ENCODE measurements at places on chromosomes 11 and 22. TPM values are rescaled to one million over a fixed set of nuclear protein-coding genes. Genes with fewer than 3 reads are reported as not detected.

The ADM2 gene
- polyA plus RNA-seq: 0.37 TPM

The MRGPRF gene
- 3.6 TPM for polyA plus RNA-seq

The NXPE1 gene
- not detected for polyA plus RNA-seq

The SIK2 gene
- polyA plus RNA-seq: 25.4 TPM

The KRTAP5-3 gene
- polyA plus RNA-seq: not detected

The MMP8 gene
- not detected for polyA plus RNA-seq

The ATF4 gene
- 321 TPM for polyA plus RNA-seq

The USH1C gene
- polyA plus RNA-seq: 0.31 TPM

The PRAME gene
- polyA plus RNA-seq: not detected

The MYBPC3 gene
- not detected for polyA plus RNA-seq

The CREB3L1 gene
- polyA plus RNA-seq: 28.6 TPM

The PDE2A gene
- 10.5 TPM for polyA plus RNA-seq

The SCGB2A2 gene
- polyA plus RNA-seq: not detected

GRCh38 chr11:14242187-14242586, 116.8 kb downstream of the RRAS2 start:
- no peak for DNase-seq

DNA sequence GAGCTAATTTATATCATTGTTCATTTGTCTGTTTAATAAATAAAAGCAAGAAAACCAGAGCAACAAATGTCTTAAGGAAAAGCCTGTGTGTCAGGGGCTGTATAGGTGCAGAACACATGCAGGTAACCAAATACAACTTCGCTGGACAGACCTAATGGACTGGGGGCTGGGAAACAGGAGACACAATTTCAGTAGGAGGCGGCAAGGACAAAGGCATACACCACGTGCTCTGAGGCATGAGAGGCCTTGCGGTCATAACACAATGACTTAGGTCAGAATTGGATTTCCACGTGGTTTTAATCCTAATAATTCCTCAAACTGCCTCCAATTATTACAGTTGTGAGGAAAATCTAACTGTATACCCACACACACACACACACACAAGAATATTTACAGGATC, 8.7 kb upstream of the GLB1L3 start:
- DNase-seq: no peak

DNA sequence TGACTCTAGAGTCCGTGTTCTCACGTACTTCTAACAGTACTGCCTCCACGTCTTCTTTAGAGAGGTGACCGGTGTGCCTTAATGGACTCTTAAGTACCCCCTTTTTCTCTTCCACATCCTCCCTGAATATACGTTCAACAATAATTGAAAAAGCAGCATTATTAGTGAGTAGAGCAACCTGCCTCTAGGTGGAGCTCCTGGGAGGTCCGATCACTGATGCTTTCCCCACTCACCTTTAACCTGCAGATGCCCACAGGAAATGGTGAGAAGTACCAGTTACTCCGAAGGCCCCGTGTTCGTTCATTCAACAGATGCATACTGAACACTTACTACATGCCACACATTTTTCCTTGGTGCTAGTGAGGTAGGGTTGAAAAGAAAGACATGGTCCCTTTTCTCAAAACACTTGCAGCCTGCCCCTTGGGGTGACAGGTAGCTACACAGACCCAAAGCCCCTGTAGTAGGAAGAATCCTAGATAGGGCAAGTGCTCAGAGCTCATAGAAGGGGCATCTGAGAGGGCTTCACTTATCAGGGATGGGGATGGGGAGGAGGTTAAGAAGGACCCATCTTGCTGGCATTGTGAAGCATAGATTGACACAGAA, 72.7 kb downstream of the FEZ1 start:
- DNase-seq: no peak

- no peak for DNase-seq
Measured at GRCh38 chr11:1051356-1052132, 15.0 kb upstream of the MUC6 start.

DNA sequence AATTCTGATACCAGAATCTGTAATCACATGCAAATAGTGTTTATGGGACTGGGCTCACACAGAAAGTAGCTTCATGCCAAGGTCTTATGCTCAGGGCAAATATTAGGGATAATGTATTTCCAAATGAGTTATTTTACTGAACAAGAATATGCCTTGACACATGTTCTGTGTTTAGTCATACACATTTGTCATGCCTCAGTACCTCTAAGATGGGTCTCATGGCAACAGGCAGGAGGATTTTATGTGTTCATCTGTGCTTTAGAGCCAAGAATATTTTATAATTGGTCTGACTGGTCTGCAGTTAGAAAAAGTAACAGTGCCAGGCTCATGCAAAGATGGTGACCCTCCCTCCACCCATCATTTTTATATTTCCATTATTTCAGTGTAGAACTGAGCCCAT, 49.1 kb downstream of the JAM3 start:
- DNase-seq: no peak

DNA sequence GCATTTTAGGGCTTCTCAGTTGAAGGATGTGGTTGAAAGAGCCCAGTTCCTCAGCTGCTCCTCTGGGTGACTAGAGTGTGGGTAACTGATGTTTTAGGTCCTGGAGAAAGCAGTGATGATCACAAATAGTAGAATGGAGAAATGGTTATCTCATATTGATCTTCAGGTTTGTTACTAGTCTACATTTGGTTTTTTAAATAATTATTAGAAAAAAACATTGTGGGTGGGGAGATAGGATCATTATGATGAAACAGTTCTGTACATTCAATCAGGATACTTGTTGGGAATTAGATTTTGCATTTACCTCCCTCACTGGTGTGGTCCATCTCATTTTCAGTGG, 24.9 kb downstream of the SREBF2 start:
- DNase-seq: no peak

- DNase-seq: no peak
Measured at GRCh38 chr11:17936790-17937189, 76.1 kb downstream of the SERGEF start.

DNA sequence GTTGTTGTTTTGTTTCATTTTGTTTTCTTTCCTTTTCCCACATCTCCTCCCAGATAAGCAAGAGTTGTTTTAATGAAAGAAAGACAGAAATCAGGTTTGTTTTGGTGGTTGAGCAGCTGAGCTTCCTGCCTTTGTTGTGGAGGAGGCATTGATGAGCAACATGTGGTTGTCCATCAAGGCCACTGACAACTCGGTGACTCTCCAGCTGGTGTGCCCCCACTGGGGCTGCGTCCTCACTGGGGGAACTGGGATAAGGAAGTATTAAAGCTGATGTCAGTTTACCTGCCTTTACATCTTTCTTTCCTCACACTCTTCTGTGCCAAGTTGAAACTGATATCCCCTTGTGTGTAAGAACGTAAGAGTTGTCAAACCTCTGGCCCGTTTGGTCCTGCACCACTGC, 5.9 kb downstream of the VPS26B start:
- DNase-seq: no peak

- DNase-seq: no peak
Measured at GRCh38 chr11:27973851-27974536, 134.0 kb downstream of the KIF18A start.

GRCh38 chr22:30301995-30302809, 12.9 kb upstream of the CASTOR1 start:
- DNase-seq: no peak

- no peak for DNase-seq
Measured at GRCh38 chr11:121586750-121587149, 134.0 kb upstream of the SORL1-AS1 start.

DNA sequence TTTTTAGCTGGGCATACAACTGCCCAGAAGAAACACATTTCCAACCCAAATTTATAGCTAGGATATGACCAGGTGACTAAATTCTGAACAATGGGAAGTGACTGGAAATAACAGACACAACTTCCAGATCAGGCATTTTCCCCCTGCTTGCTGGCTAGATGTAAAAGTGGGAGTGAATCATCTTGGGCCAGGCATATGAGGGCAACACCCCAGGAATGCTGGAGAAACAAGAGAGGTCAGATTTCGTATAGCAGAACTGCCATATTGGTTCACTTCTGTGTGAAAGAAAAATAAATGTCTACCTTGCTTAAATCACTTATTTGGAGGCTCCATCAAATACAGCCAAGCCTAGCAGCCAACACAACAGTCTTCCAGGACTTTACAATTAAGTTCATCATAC, 7.4 kb downstream of the ATL3 start:
- DNase-seq: no peak

DNA sequence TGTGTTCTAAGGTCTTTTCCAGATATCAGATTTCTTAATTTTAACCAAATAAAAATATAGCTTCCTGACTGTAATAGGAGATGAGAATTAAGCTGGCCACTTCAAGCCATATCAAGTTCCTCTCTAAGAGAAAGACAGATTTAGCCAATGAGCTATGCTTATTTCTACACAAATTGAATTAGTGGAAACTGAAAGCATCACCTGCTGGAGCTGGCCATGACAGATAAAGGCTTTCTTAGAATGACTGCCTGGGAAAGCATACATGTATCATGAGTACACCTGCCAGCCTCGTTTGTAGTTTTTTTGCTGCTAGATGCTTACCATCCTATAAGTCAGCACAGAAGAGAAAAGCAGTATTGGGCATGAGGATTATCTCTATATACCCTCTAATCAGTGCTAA, 53.5 kb upstream of the DBX1 start:
- DNase-seq: no peak

DNA sequence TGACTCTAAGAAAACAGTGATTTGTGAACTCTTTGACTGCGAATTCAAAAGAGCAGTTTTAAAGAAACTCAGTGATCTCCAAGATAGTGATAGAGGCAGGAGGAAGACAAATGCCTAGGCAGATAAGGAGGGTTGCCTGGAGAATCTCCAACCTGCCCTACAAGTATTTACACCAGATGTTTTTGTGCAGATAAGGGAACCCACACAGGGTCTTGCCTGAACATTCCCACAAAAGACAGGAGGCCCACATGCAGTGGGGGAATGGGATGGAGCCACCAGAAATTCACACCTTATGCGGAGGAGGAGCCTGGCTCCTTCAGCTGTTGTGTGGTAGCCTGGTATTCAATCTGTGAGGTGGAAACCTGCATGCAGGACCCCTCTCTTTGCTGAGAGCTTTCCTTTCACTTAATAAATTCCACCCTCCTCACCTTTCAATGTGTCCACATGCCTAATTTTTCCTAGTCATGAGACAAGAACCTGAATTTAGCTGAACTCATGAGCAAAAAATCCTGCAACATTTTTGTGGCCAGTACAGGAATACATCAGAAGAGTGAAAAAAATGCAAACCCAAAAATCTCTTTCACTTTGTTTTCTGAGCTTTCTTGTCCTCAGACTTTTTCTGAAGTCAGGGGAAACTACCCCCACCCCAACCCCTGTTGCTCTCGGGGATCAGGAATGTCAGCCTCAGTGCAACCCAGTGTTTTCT, 8.1 kb upstream of the GLYAT start:
- DNase-seq: no peak

DNA sequence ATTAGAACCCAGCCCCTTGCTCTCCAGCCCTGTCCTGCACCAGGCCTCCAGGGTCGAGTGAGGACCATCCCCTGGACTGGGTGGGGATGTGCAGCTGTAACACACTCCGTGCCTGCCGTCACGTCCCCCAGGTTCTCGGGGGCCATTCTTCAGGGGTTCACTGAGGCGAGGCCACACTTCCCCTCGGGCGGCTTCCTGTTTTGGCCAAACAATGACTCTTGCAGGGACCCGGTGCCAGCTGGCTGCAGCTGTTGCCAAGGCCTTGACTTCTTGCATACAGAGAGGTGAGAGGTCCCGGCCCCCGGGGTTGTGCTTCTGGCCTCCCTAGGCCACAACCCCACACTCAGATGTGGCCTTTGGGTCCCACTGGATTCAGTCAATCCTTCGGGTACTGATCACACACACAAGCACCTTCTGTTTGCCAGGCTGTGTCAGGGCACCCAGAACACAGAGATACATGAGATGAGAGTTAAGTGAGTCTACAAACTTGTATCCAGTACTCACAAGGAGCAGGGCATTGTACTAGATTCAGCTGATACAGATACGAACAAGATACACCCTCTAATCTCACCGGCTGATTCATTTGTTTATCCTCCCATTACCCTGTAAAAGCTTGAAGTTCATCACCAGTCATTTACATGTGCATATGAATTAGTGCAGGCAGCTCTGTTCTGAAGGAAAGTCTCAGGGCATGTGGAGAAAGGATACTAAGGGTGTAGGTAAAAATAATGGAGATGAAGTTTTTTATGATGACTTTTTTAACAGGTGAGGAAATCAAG, 32.9 kb downstream of the LRRC32 start:
- DNase-seq: no peak

GRCh38 chr11:28393348-28393747, 285.2 kb downstream of the METTL15 start:
- no peak for DNase-seq

- no peak for DNase-seq
Measured at GRCh38 chr11:132686886-132687285, 845.4 kb downstream of the OPCML start.

GRCh38 chr22:38570779-38571364, 889 bp upstream of the DMC1 start:
- DNase-seq: no peak

- no peak for DNase-seq
Measured at GRCh38 chr22:41057076-41057475, 35.3 kb upstream of the EP300 start.

GRCh38 chr11:44765026-44765595, 38.3 kb downstream of the TSPAN18 start:
- no peak for DNase-seq

GRCh38 chr11:68213135-68213515, at the start of gene KMT5B:
KMT5B (minus strand) TSS chr11:68213296; CDS start chr11:68190076, 23,220 bp downstream.
- DNase-seq: peak; percentile 75

- DNase-seq: no peak
Measured at GRCh38 chr11:61024938-61025820, 53.7 kb downstream of the CD6 start.

GRCh38 chr22:46908641-46909107, 146.2 kb downstream of the TBC1D22A start:
- DNase-seq: no peak

GRCh38 chr11:112049777-112050176, 24.0 kb downstream of the PIH1D2 start:
- DNase-seq: no peak

- no peak for DNase-seq
Measured at GRCh38 chr22:43015677-43016042, 711 bp upstream of the PACSIN2 start.

Data from right lung (tissue), 10 donors.